Kidney (tissue), 22 donors: ENCODE measurements at places on chromosomes 11 and 22. TPM values are rescaled to one million over a fixed set of nuclear protein-coding genes. Genes with fewer than 3 reads are reported as not detected.

DNA sequence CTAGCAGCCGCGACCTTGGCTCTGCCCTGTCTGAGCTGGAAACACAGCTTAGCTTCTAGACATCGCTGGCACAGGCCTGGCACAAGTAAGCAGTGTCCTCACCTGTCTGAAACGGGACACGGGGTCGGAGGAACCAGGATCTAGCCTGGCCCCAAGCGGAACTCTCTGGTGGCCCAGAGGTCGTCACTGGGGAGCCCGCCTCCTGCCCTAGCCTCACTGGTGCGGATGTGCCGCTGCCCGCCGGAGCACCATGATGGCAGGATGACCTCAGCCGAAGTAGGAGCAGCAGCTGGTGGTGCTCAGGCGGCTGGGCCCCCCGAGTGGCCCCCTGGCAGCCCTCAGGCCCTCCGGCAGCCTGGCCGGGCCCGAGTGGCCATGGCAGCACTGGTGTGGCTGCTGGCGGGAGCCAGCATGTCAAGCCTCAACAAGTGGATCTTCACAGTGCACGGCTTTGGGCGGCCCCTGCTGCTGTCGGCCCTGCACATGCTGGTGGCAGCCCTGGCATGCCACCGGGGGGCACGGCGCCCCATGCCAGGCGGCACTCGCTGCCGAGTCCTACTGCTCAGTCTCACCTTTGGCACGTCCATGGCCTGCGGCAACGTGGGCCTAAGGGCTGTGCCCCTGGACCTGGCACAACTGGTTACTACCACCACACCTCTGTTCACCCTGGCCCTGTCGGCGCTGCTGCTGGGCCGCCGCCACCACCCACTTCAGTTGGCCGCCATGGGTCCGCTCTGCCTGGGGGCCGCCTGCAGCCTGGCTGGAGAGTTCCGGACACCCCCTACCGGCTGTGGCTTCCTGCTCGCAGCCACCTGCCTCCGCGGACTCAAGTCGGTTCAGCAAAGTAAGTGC is 871 bp downstream of the SLC35E4 start:
- peak; percentile 21 for DNase-seq

The PMM1 gene
- 36.4 TPM for total RNA-seq

DNA sequence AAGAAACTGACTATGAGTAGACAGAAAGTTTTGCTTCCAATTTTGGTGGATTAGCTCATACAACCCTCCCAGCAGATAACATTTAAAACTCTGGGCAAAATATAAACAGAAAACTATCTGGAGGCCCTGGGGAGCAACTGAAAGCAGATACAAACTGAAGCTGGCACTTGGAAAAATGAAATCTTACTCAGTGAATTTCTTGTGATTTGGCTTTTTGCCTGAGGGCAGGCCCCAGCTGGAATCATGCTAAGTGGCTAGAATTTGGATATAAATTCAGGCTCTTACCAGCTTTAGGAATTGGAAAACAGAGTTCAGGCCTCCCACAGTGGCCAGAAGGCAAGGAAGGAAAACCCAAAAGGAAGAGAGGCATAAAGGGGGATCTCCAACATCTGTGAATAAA is 85.8 kb downstream of the EFCAB6 start:
- no peak for DNase-seq

GRCh38 chr11:118915941-118916841 is 9.5 kb downstream of the BCL9L start:
- DNase-seq: peak; percentile 50

GRCh38 chr22:33678523-33678922 is 241.8 kb downstream of the LARGE1 start:
- no peak for DNase-seq

GRCh38 chr11:10496296-10496936 is 41.4 kb downstream of the AMPD3 start:
- no peak for DNase-seq

- no peak for DNase-seq
Measured at GRCh38 chr11:63536669-63537292, at the start of gene PLAAT4. TSS of gene PLAAT4 (plus strand) at chr11:63536808. CDS start at chr11:63536869, 61 bp downstream.

The ARHGAP20 gene
- 1.4 TPM for total RNA-seq

DNA sequence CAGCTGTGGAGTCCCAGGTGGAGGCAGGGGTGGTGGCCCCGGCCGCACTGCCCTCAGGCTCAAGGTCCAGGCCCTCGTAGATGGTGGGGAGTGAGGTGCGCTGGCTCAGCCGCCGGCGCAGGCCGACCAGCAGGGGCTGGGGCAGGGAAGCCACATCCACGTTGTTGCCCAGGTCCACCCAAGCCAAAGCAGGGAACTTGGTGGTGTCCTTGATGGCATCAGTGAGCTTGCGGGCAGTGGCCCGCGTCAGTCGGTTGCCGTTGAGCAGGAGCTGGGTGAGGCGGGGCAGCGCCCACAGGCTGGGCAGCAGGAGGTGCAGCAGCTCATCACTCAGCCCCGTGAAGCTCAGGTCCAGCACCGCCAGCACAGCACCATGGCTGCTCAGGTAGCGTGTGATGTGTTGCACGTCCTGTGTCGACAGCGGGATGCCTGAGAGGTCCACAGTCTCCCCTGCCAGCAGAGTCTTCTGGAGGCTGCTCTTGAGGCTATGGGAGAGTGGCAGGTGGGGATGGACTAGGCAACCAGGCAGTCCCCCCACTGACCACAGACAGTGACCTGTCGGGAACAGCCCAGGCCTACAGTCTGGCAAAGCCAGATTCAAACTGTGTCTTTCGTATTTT is 6.8 kb downstream of the LRRC75B start:
- no peak for DNase-seq

DNA sequence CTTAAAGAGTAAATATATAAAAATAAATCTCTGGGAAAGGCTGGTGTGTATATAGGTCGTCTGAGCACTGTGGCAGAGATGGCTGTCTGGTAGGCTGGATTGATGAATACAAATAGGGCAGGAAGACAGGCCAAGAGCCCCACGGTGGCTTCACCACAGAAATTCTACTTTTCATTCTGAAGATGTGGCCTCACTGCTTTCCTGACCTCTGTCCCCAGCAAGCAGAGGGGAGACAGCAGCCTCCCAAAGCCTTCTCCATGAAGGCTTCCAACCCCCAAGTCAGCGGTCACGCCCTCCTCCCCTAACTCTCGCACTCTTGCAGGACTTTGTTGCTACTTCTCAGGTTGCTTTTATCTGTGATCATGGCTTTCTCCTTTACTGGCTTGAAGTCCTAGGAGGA is 10.6 kb upstream of the KCNJ1 start:
- DNase-seq: peak; percentile 13

GRCh38 chr11:124717421-124717785 is 22.3 kb upstream of the NRGN start:
- DNase-seq: no peak

The UCP3 gene
- total RNA-seq: 4.0 TPM

DNA sequence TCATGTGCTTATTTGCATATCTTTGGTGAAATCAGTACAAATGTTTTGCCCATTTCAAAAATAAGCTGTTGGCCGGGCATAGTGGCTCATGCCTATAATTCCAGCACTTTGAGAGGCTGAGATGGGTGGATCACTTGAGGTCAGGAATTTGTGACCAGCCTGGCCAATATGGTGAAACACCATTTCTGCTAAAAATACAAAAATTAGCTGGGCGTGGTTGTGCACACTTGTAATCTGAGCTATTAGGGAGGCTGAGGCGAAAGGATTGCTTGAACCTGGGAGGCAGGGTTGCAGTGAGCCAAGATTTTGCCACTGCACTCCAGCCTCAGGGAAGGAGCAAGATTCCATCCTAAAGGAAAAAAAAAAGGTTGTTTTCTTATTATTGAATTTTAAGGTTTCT is 136.0 kb downstream of the SWAP70 start:
- DNase-seq: no peak

DNA sequence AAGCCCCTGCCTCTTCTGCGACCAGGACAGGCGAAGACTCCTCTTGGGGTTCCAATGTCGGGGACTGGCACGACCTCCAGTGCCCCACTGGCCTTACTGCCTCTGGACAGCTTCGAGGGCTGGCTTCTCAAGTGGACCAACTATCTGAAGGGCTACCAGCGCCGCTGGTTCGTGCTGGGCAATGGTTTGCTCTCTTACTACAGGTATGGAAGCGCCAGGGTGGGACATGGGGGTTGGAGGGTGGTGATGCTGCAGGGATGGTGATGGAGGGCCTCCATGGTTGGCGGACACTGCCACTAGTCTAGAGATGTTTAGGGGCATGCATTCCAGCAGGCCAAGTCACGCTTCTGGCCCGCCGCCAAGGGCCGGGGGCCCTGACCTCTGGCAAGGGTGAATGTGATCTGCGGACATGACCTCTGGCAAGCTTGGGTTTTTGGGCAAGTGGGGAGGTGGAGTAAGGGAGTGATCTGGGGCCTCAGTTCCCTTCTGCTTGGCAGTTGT is 727 bp downstream of the OSBP2 start:
- no peak for DNase-seq

The OSBP2 gene
- total RNA-seq: 4.0 TPM

GRCh38 chr11:76129729-76130128 is 76.6 kb downstream of the WNT11 start:
- DNase-seq: no peak

The FXYD2 gene
- 2,527 TPM for total RNA-seq
